ENCODE measurements at places on chromosomes 12 and 14.

DNA sequence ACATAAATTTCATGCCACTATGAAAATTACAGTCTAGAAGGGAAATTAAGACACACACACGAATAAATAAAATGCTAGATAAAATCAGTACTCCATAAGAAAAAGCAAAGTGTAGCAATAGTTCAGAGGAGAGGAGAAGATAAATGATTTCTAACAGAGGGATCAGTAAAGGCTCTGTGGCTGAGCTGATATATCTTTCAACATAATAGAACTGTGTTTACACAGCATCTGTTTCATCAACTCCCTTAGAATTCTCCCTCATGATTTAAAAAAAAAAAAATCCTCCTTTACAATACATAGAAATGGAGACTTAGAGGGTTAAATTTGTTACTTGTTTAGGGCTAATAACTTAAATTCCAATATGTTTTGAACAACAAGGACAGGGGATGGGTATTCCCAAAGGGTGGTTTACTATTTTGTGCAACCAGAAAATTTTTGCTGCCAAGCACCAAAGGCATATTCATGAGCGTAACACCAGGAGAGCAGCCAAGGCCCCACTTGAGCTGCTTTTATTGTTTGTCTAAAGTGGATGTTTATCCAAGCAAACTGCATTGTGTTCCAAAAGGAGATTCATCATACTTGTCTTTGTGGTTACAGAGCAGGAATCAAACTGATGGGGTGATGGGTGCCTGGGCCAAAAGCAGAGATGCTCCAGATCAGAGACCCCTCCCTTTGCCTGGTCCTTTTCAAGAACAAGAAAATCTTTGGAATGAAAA is 162.7 kb downstream of the BMP4 start:
- no peak for DNase-seq

GRCh38 chr12:49813131-49813530 is 15.1 kb downstream of the NCKAP5L start:
- no peak for DNase-seq

DNA sequence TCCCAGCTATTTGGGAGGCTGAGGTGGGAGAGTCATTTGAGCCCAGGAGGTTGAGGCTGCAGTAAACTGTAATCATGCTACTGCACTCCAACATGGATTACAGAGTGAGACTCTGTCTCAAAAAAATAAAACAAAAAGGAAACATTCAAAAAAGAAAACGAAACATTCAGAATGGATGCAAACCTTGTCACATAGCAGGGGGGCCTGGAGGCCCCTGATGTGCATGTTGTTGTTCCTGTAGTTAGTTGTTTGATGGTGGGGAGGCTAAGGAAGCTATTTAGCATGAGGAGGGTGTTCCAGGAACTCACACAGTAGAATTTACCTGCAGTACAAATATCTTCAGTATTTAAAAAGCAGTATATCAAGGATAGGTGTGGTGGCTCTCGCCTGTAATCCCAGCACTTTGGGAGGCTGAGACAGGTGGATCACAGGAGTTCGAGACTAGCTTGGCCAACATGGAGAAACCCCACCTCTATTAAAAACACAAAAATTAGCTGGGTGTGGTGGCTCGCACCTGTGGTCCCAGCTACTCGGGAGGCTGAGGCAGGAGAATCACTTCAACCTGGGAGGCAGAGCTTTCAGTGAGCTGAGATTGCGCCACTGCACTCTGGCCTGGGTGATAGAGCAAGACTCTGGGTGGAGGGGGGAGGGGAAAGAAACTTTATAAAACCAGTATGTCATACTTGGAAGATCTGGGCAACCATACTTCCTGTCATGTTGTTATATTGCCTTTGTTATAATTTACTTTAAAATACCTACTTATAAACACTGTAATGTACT is 17.6 kb upstream of the AEBP2 start:
- no peak for DNase-seq

DNA sequence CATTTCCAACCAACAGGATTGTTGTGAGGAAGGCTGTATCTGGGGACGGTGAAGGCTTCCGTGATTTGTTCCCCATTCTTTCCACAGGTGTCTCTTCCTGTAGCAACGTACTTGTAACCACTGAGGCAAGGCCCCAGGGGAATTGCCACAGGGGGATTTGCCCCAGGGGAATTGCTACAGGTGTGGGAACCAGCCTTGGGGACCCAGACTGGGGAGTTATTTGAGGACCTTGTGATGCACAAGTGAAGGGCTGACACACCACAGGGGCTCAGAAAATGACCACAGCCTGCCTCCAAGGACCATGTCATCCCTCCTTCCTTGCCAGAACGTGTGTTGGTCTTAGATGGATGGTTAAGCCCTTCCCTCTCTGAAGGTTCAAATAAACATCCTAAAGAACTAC is 131.4 kb upstream of the RGS6 start:
- no peak for DNase-seq

GRCh38 chr14:104554608-104555429 is 24.7 kb upstream of the C14orf180 start:
- DNase-seq: no peak

DNA sequence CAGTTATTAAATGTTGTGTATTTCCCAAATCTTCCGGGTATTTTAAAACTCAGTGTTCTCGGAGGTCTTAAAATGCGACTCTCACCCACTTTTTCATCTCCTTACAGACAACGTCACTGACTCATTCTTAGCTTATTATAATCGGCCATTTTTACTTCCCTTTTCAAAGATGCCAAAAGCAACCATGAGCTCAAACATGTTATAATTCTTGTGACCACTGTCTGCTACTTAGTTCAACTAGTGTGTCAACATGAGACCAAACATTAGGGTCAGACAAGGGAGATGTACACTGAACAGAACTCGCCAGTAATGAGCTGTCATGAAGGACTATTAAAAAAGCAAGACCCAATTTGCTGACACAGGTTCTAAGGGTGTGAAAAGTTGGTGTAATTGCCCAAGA is 4.2 kb upstream of the GRIP1 start:
- no peak for DNase-seq

Measured in D721Med (cell line).